ENCODE measurements at places on chromosomes 4 and X. TPM values are rescaled to one million over a fixed set of nuclear protein-coding genes. Genes with fewer than 3 reads are reported as not detected.

PTPN13 gene
- 29.7 TPM for total RNA-seq

DNA sequence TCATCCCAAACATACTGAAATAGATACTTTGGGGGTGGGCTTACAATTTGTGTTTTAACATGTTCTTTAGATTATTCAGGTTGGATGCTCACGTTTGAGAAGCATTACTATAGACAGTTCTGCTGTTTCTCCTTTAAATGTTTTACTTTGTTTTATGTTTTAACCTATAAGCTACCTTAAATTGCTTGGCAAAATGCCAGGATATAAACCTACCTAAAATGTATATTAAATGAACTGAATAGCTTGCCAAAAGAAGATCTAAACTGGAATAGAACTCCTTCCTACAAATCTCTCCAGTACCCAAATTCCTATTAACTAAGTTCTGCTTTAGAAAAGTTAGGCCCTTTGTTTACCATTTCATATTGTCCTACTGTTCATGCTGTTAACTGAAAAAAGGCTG is 124.4 kb downstream of the TBX22 start:
- H3K4me3 ChIP-seq, result no peak overlapping the region
- H3K27ac ChIP-seq, result no peak overlapping the region
- no peaks in the 10 kb centered on the region for H3K4me1 ChIP-seq

SSX4 gene
- total RNA-seq, result not detected

GRCh38 chr4:48795108-48795507 is 15.0 kb upstream of the FRYL start:
- no peaks in the 10 kb centered on the region for H3K27me3 ChIP-seq
- no peak overlapping the region for H3K27ac ChIP-seq
- H3K36me3 ChIP-seq, result no peaks in the 10 kb centered on the region
- DNase-seq, result no peak
- H3K4me3 ChIP-seq, result no peak overlapping the region

DNA sequence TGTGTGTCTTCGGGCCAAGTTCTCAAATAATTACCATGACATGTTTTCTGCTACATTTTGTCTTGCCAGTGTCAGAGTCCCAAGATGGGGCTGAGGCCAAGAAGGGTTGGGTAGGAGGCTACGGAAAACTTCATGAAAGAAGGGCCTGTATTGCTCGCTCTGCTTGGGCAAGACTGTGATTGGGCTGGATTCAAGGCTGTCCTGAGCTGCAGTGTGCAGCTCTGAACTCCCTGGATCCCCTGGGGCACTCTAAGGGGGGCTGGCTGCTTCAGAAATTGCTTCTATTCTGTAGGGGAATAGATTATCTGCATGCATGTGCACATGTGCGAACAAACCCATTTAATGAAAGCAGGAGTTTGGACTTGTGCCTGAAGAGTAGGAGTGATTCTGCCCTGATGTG is 13.6 kb downstream of the TSPAN6 start:
- H3K4me3 ChIP-seq, result no peak overlapping the region
- H3K4me1 ChIP-seq, result no peaks in the 10 kb centered on the region
- no peaks in the 10 kb centered on the region for H3K36me3 ChIP-seq
